ENCODE measurements at places on chromosomes 3 and 15.

- DNase-seq, result no peak
Observed at GRCh38 chr3:47251689-47252088, 30.9 kb downstream of the KIF9 start.

DNA sequence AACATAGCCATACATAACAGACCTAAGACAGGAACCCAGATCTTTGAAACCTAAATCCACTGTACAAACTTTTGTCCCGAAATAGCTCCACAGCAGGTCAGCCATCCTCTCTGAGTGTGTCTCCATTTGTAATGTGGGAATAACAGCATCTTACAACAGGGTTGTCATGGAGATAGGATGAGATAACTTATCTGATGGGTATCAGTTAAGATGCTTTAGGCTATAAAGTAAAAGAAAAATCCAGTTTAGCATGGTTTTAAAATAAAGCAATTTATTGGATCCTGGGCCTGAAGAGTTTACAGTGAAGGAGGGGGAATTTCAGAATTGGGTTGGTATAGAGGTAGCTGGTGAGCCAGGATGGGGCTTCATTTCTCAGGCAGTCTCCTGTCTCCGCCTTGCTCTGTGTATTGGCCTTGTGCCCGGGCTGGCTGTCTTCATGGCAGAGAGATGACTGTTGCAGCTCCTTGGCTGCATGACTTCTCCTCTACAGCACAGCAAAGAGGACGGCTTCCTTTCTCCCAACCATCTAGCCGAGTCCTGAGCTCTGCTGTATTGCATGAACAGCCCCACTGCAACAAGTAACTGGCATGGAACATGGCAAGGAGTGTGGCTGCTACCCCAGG lies 131.9 kb upstream of the PROK2 start:
- DNase-seq, result no peak

GRCh38 chr15:51802593-51802992 lies 26.9 kb upstream of the TMOD3 start:
- DNase-seq, result no peak

GRCh38 chr3:52052831-52053306 lies 3.5 kb downstream of the DUSP7 start:
- DNase-seq, result peak; percentile 3

GRCh38 chr15:79366691-79367090 lies 55.8 kb downstream of the TMED3 start:
- no peak for DNase-seq

DNA sequence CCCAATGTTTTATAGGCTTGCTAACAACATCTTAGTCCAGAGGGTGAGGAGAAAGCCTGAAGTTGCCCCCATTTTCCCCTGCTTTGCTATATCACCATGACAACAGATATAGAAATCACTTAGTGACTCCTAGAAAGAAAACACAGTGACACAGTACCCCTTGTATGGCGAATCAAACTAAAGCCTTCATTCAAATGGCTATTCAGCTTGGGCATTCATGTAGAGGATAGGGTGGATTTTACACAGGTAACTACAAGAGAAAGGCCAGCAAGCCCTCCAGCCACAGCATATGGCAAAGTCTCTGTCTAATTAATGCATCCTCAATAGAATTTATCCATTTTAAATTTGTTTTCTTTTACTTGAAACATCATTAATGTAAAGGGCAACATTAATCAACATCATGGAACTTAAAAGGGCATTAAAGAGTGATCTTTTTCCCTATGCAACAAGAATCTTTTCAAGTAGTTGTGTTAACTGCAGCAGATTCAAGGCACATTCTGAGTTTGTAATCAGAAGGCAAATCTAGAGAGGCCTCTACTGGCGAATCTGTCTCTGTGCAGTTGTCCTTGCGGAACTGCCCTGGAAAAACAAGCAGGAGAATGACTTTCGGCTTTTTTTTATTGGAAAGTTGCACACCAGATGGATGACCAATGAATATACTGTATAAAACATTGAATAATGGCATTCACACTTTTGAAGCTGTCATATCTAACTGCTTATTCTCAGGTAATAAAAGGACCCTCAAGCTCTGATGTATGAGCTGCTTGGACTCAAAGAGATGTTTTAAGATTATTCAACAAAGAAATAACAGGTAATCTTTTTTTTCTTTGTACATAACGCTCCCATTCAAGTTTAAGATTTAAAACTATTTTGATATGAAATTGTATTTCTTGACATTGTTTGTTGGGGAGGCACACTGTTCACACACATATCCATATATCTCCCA lies 621.7 kb upstream of the AGTR1 start:
- DNase-seq, result no peak

DNA sequence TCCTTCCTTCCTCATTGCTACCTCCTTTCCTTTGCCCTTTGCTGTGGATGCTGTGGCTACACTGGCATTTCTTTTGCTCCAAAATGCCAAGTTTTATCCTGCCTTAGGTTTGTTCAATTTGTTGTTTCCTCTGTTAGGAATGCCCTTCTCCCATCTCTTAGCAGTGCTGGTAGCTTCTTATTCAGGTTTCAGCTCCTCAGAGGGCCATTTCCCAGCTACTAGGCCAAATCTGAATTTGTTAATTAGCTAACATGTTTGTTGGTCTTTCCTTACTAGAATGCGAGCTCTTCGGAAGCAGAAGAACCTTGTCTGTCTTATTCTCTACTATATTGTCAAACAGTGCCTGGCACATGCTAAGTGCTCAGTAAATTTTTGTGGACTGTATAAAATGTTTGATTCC lies 11.0 kb downstream of the MAPK6 start:
- no peak for DNase-seq

- no peak for DNase-seq
Observed at GRCh38 chr3:161939918-161940620, 443.5 kb downstream of the OTOL1 start.

DNA sequence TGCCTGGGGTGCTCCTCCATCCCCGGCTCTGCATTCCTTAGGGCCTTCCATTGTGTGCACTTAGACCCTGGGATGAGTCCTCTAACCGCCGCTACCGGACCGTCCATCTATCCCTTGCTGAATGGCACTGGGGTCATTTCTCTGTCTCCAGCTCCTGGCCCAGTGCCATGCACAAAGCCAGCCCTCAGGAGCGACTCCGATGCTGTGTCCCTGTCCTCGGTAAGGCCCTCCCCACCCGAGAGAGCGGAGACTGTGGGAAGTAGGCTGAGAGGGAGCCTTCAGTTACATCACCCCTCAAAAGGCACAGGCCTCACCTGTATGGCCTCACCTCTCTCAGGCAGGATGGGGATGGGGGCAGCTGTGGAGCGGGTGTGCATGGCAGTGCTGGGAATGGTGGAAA lies 33.8 kb downstream of the MUC4 start:
- DNase-seq, result no peak

DNA sequence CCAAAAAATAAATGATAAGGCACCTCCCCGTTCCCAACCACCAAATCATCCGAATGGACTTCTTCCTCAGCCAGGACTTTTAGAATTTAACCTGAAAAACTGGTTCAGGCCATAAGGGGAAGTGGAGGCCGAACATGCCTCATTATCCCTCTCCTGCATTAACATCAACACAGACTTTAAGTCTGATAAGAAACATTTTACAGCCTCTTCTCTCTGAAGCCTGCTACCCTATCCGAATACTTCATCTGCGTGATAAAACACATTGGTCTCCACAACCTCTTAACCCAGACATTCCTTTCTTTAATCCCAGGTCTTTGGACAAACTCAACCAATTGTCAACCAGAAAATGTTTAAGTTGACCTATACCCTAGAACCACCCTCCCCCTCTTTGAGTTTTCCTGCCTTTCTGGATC lies 850 bp upstream of the SLC41A3 start:
- DNase-seq, result peak; percentile 38

DNA sequence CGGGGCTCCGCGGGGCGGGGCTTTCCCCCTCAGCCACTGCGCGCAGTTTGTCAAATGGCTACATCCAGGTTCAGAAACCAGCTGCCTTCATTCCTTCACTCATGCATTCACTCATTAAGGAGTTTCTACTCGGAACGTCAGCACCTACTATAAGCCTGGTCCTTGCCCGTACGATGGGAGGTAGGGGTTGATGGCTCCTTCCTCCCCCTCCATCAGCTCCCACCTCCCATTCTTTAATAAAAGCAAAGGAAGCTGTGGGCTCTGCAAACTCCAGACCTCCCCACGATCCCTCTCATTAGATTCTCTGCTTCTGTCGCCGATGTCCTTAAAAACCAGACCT lies 267 bp upstream of the CFAP92 start:
- no peak for DNase-seq

DNA sequence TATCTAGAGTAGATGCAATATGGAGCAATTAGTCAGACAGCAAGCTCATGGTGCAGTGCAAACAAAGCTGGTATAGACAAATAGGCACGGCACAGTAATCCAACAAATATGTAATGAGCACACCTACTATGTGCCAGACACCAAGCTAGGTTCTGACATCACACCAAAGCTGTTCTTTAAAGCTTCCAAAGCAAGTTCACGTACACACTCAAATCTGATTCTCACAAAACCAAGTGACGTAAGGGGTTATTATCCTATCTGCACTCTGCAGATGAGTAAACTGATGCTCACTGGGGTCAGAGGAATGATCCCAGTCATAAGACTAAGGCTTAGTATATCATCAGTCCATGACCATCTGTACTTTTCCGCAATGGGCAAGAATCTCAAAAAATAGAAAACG lies 27.8 kb upstream of the LIPC start:
- DNase-seq, result no peak

DNA sequence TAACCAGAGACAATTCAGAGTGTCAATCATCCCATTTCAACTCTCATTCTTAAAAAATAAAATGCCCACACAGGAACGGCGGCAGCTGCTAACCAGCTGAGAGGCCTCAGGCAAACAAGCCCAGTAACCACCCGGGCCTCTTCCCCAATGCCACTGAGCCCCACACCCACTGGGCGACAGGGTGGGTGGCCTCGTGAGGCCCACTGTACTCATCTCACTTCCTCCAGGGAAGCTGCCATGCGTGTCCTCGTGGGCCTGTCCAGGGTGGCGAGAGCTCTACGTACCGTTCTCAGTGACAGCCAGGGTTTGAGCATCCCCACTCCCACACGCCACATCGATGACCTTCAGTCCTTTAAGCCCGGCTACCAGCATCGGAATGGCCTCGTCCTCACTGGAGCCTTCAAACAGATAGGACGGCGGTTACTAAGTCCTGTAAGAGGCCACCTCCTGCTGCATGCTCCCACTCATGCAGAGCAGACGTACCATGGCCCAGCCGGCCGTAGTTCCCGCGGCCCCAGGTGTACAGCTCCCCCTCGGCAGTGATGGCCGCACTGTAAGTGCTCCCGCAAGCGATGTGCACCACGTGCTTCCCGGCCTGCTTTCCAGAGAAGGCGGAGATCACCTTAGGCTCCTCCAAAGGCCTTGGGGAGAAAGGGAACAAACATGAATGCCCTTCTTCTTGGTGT lies 56.5 kb downstream of the HERC2 start:
- no peak for DNase-seq

DNA sequence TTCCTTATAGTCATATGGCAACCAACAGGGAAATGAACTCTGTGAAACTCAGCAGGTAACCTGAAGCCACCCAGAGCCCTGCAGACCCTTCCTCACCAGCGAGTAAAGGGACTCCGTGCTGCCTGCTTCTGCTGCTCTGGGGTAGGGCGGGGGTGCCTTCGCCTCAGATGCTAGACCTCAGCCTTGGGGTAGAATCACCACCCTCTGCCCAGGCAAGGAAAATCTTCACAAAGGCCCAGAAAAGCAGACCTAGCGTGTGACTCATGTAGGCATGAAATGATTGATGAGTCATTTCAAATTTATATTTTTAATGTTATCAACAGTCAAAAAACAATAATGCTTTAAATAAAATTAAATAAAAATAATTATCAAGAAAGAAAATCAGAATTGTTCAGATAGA lies 6.6 kb downstream of the STIMATE start:
- no peak for DNase-seq

- DNase-seq, result no peak
Observed at GRCh38 chr3:124599779-124600693, 130.2 kb upstream of the UMPS start.

GRCh38 chr3:117246771-117247555 lies 537.4 kb downstream of the TUSC7 start:
- no peak for DNase-seq

- peak; percentile 20 for DNase-seq
Observed at GRCh38 chr15:101479851-101480612, 9.5 kb downstream of the PCSK6 start.

DNA sequence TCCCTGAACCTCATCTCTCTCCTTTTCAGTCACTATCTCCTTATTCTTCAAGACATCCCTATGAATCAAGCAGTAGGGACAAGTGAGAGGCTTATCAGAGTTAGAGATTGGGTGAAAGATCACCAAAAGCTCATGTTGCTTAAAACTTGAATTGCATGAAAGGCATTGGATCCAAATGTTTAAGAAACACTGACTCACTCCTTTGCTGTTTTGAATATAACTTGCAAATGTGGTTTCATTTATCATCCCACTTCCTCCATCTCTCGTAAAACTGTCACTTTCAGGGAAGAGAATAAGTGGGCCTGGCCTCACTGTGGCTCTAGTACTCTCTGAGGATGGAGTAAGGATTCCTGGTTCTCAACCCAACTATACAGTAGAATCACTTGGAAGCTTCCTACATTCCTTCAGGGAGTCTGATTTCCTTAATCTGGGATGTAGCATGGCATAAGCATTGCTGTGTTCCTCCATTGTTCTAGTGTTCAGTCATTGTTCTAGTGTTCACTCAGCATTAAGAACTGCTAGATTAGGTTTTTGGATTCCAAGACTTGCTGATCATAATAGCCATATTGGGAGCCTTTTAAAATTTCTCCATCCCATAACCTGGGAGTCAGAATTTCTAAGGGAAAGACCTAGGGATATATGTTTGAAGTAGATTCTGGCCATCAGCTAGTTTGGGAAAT lies 171.8 kb downstream of the TMEM108 start:
- no peak for DNase-seq

GRCh38 chr3:8622873-8623691 lies 21.5 kb downstream of the SSUH2 start:
- DNase-seq, result peak; percentile 3

- no peak for DNase-seq
Observed at GRCh38 chr3:192675958-192676649, 51.2 kb downstream of the FGF12 start.

DNA sequence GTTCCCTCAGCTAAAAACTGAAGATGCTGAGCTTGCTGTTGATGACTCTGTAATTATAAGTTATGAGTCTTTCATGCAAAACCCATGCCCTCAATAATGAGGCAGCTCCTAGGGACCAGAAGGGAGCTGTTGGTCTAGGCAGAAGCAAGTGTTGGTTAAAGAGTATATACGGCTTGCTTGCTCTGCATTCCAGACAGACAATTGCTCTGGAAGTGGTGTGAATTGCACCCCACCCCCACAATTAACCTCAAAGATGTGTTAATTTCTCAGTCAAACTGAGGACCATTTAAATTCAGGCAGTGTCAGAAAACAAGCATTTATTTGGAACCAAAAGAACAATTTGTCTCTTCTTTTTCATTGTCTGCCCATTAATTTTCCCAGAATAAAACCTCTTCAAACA lies 163.5 kb upstream of the EOMES start:
- DNase-seq, result peak; percentile 1

DNA sequence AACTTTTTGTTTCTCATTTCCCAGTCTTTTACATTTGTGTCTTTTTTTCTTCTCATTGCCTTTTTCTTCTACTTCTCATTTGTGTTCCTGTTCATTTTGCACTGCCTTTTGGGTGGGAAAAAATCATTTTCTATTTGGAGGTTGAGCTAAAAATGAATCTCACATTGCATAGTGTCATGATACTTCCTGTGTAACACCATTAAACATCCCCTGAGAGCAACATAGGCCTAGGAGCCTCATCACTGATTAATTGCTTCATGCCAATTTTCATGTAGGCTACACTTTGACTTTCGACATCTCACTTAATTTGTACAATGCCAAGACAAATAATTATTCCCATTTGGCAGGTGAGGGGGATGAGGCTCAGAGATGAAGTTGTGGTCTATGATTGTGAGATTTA lies 279.2 kb downstream of the EDEM1 start:
- DNase-seq, result no peak

Data from NCI-H1417 (cell line).